ENCODE measurements at places on chromosomes 1 and 21.

GRCh38 chr1:220550811-220551399 lies 23.0 kb downstream of the MARK1 start:
- DNase-seq = no peak

DNA sequence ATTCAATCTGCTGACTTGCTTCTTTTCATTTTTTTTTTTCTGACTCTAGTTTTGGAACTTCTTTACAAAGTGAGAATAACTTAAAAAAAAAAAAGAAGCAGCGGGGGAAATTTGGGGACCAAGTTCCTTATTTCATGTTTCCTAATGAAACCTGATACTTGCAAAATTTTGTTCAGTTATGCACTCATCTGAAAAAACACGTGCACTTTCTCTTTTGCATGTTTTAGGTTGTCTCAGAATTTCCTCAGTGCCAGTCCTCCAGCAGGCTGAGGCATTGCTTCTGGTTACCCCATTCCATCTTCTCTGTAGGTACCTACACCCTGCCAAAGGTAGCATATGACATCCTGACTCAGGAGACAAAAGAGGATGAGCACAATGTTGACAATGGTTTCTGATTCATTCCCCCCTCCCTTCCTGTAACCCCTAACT lies 299.7 kb downstream of the GRIK1 start:
- no peak for DNase-seq

DNA sequence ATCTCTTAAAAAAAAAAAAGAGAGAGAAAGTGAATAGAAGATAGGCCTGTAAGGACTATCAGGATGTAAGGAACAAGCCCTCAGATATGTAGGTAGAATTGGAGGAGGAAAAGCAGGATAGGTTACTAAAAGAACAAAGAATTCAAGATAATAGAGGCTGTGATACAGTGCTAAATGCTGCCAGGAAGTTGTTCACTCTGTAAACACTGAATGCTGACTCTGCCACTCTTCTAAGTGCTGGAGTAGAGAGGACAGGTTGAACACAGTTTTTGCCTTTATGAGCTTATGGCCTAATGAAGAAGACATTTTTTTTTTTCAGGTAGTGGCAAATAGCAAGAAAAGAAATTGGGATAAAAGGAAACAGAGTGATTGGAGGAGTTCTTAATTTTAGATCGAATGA lies 90.6 kb upstream of the ZNF678 start:
- DNase-seq = no peak

GRCh38 chr1:47950471-47950870 lies 46.7 kb downstream of the TRABD2B start:
- DNase-seq = no peak

- no peak for DNase-seq
These were observed 27.0 kb upstream of the DYRK1A start for GRCh38 chr21:37339552-37339939.

- peak; percentile 80 for DNase-seq
These were observed 17.7 kb downstream of the NMNAT1 start for GRCh38 chr1:9960706-9961562.

- peak; percentile 31 for DNase-seq
These were observed 886 bp downstream of the ZMYM4 start for GRCh38 chr1:35269201-35269988.

GRCh38 chr1:72013161-72013560 lies 269.2 kb downstream of the NEGR1 start:
- no peak for DNase-seq

- no peak for DNase-seq
These were observed 36.6 kb downstream of the RGL1 start for GRCh38 chr1:183841550-183841949.

GRCh38 chr1:73800376-73800775 lies 397.6 kb downstream of the LRRIQ3 start:
- no peak for DNase-seq

- DNase-seq = no peak
These were observed 186.3 kb downstream of the TPR start for GRCh38 chr1:186188736-186189135.

DNA sequence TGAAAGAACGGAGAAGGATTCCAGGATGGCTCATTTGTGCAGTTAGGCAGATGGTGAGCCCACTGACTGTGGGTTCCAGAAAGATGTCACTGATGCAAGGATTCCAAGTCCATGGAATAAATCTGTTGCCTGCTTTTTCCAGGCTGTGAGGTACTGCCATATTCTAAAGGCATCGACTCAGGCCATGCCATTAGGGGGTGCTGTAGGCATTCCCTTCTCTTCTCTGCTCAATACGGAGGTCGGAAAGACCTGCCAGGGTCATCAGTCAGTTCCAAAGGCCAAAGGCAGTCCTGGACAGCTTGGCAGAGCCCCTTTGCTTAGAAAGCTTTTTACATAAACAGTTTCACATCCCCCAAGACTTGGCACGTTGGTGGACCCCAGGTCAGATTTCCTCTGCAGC lies 31.7 kb upstream of the TMEM125 start:
- peak; percentile 89 for DNase-seq

DNA sequence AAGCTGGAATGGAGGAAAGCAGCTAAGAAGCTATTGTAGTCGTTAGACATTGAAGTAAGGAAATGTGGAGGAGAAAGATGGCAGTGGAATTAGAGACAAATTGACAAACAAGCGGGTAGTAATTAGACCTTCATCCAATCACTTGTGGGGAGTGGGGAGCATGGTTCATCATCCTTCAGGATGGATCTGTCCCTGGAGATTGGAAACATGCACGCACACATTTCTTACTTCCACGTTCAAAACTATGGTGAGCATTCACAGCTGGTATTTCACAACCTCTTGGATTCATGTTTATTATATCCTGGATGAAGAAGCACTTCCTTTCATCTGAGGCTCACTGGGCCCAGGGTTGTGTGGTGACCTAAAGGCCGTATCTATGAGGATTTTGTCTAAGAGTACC lies 188.1 kb downstream of the ST6GALNAC3 start:
- no peak for DNase-seq

DNA sequence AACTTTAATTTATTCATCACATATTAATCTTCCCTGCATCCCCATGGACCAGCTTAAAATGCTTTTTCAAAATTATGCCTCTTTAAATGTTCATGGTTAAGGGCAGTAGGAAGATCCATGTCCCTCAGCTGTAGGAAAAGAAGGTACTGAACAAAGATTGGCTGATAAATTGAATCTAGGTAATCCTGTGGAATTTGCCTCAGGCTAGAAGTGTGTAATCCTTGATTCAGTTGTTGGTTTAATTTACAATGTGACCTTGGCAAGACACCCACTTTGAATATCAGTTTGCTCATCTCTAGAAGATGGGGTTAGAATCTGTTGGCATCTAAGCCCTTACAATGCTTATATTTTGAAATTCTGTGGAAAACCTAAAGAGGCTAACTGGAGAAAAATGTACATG lies 6.1 kb downstream of the TTC4 start:
- no peak for DNase-seq

DNA sequence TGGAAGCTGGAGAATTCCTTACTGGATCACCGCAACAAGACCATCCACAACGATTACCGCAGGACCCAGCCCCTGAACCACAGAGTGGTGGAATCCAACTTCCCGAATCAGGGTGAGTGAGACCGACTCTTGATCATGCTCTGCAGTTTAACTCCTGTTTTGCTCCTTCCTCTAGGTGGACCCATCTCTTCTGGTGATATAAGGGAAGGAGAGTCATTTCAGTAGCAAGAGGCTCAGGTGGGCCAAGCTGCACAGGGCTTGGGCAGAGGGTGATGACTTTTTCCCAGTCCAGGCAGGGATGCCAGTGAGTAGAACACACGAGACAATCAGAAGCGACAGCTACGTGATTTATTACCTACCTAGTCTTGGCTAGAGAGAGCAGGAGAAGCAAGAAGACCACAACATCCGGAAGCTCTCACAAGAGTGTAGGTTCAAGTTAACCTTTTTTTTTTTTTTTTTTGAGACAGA lies 25.2 kb downstream of the CA6 start:
- DNase-seq = no peak

- no peak for DNase-seq
These were observed 17.9 kb downstream of the EPRS1 start for GRCh38 chr1:220028346-220028895.
